Lung (tissue), 17 donors: ENCODE measurements at places on chromosomes 4 and X. TPM values are rescaled to one million over a fixed set of nuclear protein-coding genes. Genes with fewer than 3 reads are reported as not detected.

LEF1 gene
- total RNA-seq = 4.2 TPM

ALB gene
- total RNA-seq = 8.3 TPM

CCDC149 gene
- 21.1 TPM for total RNA-seq

LINC00632 gene
- total RNA-seq = 105 TPM

ASB12 gene
- total RNA-seq = 0.46 TPM

PRRG1 gene
- 15.0 TPM for total RNA-seq

SPANXC gene
- total RNA-seq = not detected

MAGEB10 gene
- total RNA-seq = not detected

ARHGAP4 gene
- total RNA-seq = 85.4 TPM

FAM9B gene
- total RNA-seq = not detected

FOXR2 gene
- not detected for total RNA-seq

UGT2B11 gene
- total RNA-seq = not detected

SYNPO2 gene
- 14.8 TPM for total RNA-seq
